Esophagus squamous epithelium (tissue), 5 donors: ENCODE measurements at places on chromosomes 7 and 10. TPM values are rescaled to one million over a fixed set of nuclear protein-coding genes. Genes with fewer than 3 reads are reported as not detected.

TMEM130 gene
- total RNA-seq: not detected

GRCh38 chr10:30051220-30051619 is 8.2 kb downstream of the JCAD start:
- DNase-seq: no peak

ASB10 gene
- total RNA-seq: not detected

- no peak for DNase-seq
These were observed 59.9 kb upstream of the LRRC4 start for GRCh38 chr7:128091106-128091505.

DNA sequence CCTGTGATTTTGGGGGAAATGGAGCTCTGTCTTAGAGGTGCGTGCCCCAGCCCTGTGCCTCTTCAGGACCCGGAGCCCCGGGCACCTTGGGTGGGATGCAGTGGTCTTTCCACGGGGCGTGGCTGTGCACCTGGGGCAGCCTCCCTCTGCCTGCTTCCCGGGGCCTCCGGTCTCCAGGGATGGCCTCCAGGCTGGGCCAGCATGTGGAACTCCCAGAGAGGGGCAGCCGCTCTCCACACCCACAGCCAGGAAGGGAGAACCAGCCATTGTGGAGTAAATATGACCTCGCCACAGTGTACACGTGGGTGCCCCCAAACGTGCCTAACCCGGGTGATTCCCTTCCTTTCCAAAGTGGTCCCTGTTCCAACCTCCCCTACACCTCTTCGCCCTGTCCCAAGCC is 52.6 kb downstream of the JAKMIP3 start:
- DNase-seq: no peak

GIMAP7 gene
- total RNA-seq: 1.8 TPM

DNA sequence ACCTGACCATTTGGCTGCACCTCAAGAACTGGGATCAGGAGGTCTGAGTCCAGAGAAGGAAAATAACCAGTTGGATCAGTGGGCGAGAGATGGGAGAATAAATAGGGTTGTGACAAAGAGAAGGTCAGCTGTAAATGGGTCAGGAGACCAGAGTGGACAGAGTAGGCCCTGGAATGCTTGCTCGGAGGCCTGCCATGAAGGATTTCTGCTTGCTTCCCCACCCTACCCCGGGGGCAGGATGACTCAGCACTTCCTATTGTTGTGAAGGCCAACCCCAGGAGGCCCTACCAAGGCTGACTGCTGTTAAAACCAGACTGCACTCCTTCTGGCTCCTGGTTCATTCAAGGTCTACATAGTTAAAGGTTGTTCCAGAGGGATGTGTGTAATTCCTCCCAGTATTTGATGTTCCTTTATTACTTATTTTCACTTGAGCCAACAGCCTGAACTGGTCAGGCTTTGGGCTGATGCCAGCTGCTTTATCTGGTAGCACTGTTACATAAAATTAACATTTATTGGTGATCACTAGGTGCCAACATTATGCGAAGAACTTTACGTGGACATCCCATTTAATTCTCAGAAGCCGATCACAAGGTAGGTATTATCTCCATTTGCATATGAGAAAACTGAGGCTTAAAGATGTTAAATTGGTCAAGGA is 27.3 kb upstream of the IFRD1 start:
- no peak for DNase-seq

DNA sequence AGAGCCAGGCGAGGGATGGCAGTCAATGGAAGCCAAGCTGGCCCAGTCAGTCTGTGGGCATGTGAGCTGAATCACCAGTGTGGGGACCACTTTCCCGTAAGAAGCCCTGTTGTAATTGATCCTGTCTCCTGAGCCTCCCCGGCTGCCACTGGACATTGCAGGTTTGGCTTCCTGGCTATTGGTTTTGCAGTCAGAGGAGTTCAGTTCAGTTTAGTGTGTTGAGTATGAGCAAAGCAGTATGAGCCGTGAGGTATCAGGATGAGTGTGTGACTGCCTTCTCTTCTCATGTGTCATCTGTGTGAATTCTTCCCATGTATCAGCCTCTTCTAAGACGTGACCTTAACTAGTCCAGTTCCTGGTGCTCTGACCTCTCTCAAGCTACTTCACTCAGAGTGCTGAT is 227.4 kb downstream of the PRKG1 start:
- DNase-seq: no peak

DNA sequence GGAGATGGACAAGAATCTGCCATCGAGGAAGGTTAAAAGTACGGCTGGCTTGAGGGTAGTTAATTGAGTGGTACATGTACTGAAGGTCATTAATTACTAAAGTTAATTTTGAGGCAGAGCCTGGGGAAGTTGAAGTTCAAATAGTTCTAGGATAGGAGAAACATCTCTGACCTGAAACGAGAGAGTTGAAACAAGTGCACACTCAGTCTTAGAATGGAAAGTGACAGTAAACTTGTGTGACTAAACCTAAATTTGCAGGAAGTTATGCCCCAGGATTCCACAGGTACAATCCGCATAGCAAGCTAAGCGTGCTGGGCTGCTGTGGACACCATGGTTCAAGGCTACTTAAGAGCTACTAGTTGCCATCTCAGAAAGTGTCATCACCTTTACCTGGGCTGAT is 209.9 kb downstream of the CHCHD3 start:
- DNase-seq: no peak

DNA sequence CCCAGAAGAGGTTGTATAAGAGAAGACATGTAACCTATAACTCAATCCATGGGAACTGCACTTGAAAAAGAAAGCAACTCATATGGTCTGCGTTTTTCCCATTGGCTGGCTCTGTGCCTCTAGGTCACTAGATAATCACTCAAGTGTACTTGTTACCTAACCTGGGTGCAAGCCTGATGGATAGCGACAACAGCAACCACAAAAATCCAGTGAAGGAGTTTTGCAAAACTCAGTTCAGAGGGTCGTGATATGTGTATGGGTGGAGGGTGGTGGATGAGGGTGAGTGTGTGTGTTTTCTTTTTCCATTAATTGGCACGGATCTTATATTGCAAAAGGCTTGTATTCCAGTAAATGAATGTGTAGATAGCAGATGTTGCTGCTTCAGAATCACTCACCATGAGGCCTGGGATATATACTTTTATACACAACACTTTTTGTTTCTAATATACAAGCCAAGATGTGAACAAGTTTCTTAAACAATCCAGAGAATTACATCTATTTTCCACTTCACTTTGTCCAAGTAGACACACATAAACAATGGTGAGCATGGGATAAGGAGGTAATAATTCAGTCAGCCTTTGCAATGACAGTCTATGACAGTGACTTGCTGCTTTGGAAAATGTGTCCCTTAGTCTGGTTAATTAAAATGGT is 286.9 kb upstream of the DKK1 start:
- DNase-seq: no peak

GRCh38 chr10:60497364-60497763 is 107.7 kb upstream of the ANK3 start:
- DNase-seq: no peak

SPDYE9 gene
- total RNA-seq: not detected

DNA sequence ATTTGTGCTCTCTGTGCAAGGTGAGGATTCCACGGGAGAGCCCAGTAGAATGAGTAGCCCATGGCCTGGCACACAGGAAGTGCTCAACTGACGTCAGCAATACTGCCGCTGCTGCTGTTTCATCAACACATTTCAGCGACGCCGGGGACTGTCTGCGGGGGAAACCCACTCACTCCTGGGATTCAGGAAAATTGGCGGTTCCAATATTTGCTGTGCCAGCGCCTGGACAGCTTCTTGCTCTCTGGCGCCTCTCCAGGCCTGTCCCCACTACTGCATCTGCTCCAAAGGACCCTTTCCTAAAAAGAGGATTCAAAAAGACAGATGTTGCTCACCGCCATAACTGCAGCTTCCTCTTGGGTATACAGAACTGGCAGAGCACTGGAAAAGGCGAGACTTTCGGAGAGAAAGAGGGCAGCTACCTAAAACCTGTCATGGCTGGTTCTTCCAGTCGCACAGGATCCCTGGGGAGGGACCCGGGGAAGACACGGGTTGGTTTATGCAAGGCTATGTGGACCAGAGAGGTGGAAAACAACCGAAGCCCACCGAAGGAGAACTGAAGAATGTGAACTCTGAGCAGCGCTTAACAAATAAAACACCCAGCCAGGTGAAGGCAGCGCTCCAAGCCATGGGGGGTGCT is 39.7 kb upstream of the ENO4 start:
- DNase-seq: no peak

DNA sequence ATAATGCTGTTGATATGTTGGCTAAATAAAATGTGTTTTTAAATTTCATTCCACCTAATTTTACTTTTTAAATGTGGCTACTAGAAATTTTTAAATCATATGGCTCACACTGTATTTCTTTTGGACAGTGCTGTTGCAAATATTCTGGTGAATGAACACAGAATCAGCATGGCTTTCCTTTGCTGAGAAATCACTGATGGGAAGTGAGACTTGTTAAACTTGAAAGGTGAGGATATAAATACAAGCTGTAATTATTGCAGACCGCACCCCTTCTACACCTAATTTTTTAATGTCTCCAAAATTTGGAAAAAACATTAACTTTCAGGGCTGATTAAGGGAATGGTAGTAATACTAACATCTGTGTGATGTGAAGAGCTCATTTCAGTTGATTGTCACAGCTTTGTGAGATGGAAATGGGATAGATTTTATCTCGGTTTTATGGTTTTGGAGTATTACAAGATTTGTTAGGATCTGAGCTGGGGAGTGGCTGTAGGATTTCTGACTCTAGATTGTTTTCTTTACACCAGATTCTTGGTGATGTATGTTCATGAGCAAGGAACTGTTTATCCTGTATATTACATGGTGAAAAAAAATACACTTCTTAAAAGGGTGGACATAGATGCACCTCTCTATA is 1.3 kb downstream of the MIOS start:
- no peak for DNase-seq

TSPAN15 gene
- 18.0 TPM for total RNA-seq

- no peak for DNase-seq
These were observed 21.6 kb downstream of the RBM28 start for GRCh38 chr7:128322040-128322643.

- no peak for DNase-seq
These were observed 26.5 kb downstream of the CDH23 start for GRCh38 chr10:71423250-71423649.

NACAD gene
- total RNA-seq: 0.04 TPM

DNA sequence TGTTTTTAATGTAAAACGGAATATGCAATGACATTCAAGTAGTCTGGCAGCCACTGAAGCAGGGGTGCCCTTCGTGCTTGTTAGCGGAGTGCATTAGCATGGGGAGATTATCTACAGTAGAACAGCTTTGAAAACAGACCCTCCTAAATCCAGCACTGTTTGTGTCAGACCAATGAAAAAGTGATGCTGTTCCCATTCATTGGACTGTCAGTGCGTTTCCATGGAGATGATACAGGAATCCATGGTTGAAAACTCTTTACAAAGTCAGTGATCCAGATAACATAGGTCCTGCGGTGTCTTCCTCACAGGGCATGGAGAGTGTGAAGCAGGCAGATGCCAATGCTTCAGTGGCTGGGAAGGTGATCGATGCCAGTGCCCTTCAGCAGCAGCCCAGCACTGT is 73.6 kb downstream of the ITGB8 start:
- DNase-seq: no peak

GRCh38 chr7:46881507-46882127 is 700.3 kb downstream of the TNS3 start:
- DNase-seq: no peak

RBP3 gene
- not detected for total RNA-seq

GRCh38 chr10:46268076-46268881 is 18.5 kb upstream of the ANTXRL start:
- DNase-seq: no peak

TBRG4 gene
- 52.9 TPM for total RNA-seq

- DNase-seq: no peak
These were observed 38.6 kb downstream of the MAGI2 start for GRCh38 chr7:79414910-79415309.

DNA sequence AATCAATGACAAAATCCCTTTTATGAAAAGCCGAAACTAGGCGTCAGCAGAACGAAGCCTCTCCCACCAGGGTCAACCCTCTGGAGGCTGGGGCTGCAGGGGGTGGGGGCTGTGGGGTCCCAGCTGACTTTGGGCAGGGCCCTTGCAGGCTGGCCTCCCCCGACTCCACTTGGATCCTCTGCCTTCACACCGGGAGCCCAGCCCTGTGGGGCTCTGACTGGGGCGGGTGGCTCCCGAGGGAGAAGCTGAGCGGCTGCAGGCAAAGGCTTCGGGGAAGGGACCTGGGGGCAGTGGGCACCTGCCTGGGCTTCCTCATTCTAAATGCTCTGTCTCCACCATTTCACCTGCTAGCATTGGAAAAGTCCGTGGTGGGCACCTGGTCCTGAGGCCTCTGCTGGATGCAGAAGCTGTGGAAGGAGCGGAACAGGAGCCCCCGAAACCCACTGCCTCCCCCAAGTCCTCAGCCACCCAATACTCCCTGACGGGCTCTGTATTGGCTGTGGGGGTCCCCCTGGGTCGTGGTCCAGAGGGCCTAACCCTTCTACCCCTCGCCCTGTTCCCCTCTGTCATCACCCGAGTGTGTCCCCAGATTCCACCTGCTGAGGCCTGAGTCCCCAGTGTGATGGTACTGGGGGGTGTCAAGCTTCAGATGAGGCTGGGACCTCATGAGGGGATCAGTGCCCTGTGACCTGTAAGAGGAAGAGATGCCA is 108.6 kb downstream of the DNAJB6 start:
- DNase-seq: no peak

APBB1IP gene
- 1.8 TPM for total RNA-seq

DNA sequence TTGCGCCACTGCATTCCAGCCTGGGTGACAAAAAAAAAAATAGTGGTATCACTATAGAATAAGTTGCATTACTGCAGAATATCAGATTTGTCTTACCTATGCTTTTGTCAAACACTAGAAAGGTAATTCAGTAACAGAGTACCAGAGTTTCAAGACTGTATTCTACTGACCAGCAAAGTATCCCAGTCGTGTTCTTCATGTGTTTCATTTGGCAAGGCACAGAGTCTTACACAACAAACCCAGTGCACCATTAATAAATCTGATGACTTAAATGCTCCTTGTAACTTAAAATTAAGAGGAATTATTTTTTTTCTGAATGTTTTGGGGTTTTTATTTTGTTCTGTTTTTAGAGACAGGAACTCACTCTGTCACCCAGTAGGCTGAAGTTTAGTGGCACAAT is 34.4 kb upstream of the PBLD start:
- no peak for DNase-seq

LLCFC1 gene
- total RNA-seq: not detected

AIMP2 gene
- 61.4 TPM for total RNA-seq

GRCh38 chr10:70648427-70648826 is 23.9 kb upstream of the ADAMTS14 start:
- DNase-seq: no peak

SPDYE11 gene
- not detected for total RNA-seq

- DNase-seq: no peak
These were observed 219.3 kb downstream of the JAZF1 start for GRCh38 chr7:27961255-27961654.

CLCN1 gene
- total RNA-seq: not detected

BRAT1 gene
- 27.3 TPM for total RNA-seq
